Activated T-helper 9 cell treated with anti-CD3 and anti-CD28 coated beads, Interleukin-2, amount 50 U/mL, for 16 hours (primary cell): ENCODE measurements at places on chromosomes 4 and X.

- DNase-seq: no peak
These were observed 206.3 kb downstream of the CBR4 start for GRCh38 chr4:168803732-168804131.

GRCh38 chr4:44869222-44869882 lies 143.0 kb upstream of the GNPDA2 start:
- no peak for DNase-seq

GRCh38 chrX:67717571-67717970 lies 173.8 kb downstream of the AR start:
- DNase-seq: no peak

DNA sequence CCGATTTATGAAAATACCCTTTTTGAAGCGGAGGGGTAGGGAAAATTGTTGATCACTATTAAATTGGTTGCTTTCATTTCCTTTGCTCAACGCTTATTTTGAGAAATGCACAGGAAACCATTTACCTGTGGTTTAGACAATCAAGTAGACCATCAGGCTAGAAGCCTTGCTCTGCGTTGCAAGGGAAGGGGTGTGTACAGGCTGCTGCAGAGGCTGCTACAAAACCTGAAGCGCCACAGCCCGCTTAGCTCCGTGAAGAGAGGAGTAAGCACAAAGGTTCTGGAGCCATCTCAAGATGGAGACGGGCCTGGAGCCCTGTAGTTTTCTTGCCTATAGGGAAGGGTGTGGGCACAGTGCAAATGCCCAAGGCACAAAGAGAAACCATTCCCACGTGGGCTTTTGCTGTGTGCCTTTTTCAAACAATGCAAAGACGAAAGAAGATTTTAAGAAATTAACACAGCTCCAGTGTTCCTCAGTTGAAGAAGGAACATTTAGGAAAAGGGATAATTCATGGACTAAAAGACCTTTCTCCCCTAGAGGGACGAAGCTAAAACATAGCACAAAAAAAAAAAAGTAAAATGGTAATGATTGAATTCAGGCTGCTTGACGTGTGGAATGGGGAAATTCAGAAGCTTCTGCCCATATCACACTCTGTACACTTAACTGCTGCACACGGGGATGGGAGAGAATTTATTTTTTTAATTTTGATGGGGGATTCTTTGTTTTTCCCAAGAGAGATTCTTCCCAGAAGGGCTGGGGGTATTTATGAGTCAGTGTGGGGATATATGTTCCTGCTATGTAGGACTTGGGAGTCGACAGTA lies 3.5 kb downstream of the TMSB4X start:
- no peak for DNase-seq

DNA sequence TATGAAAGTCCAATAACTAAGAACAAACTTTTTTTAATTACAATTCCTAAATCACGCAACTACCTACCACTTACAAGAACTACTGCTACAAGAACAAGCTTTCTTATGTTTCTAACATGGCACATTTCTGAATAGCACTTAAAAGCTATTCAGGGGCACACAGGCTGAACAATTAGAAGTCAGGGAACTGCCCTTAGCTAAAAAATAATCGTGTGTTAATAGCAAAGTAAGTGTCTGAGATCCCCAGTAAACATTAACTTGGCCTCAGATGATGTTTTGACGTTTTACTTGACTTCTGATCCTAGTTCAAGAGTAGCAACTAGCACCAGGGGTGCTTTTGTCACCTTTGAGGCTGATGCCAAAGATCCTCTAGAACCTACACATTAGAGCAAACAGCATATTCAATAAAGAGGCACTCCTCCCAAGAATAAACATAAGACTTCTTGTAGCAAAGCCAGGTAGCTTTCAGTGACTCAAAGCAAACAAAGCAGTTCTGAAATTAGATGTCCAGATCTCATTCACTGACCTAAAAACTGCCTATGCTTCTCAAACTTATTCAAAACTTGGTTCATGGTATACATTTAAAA lies 16.2 kb downstream of the SPOCK3 start:
- DNase-seq: no peak

DNA sequence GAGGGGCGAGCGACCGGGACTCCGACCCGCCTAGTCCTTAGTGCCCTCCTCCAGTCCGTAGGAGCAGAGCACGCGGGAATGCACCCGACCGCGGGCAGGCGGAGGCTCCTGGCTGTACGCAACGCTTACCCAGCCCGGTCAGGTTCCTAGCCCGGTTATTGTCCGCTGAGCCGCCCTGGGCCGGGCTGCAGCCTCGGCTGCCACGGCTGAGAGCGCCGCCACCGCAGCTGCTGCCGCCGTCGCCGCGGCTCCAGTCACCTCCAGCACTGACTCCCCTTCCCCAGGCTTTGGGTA lies at the start of gene AMER1:
TSS of gene AMER1 (minus strand) at position 268 of the 294 bp plus-strand sequence. CDS start 12,422 bp downstream, outside the sequence.
- no peak for DNase-seq

- DNase-seq: no peak
These were observed 25.7 kb downstream of the SEPTIN6 start for GRCh38 chrX:119667111-119667878.

- no peak for DNase-seq
These were observed 331.5 kb upstream of the PABPC4L start for GRCh38 chr4:134533068-134533467.

DNA sequence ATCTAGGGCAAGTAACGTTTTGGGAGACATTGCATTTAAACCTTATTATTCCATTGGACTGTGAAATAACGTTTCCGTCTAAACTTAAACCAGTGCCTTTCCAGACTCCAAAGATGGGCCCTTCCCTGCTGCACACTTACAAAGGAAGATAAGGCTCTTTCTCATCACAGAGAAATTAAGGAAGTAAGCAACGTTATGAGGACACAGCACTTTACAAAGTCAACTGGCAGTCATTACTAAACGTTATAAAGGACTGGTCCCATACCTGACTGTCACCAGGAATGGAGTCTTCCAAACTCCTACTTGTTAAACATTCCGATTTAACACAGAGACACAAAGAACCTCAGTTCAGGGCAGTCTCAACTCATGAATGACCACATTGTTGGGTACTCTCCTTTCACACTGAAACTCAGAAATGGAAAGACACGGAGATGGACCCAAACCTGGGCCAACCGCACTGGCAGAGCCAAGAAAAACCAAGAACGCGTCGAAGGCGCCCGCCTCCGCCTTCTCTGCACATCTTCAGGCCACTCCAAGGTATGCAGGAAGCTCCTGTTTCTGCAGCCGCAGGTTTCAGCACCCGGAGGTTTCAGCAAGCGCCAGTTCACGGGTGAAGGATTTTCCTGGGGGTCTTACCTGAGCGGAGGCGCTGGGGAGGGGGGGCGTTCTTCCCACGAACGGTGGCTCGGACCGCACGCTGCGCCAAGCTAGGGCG lies 670 bp downstream of the PAPSS1 start:
- no peak for DNase-seq

DNA sequence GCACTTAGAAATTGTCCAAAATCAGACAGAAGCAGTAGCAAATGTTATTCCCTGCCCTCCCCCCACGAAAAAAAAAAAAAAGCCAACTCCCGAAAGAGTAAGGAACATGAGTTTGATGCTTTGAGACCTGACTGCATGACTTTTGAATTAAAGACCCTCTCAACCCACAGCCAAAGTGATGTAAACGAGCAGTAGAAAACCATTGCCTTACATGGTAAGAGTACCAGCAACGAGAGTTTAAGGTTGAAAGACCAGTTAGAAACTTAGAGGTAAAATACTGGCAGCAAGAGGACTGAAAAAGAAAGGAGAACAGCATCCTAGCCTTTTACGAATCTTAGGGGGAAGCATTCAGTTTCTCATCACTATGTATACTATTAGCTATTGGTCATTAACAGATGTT lies 10.0 kb upstream of the ANXA10 start:
- DNase-seq: no peak

DNA sequence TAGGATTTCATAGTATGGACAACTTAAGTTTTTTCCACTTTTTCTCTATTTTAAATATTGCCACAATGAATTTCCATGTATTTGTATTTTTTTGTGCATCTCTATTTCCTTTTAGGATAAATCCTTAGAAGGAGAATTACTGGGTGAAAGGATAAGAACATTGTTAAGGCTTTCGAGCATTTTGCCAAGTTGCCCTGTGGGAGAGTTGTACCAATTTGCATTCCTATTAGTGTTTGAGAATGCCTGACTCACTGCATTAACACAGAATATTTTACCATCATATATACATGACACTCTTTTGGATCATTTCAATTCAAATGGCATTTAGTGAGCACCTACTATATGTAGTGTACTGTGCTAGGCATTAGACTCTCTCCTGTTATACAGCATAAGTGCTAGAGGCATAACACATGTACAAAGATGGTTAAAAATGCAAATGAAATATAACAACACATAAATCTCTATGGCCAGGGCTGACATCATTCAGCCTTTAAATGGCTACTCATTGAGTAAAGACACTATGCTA lies 57.0 kb downstream of the PLAC1 start:
- DNase-seq: no peak

DNA sequence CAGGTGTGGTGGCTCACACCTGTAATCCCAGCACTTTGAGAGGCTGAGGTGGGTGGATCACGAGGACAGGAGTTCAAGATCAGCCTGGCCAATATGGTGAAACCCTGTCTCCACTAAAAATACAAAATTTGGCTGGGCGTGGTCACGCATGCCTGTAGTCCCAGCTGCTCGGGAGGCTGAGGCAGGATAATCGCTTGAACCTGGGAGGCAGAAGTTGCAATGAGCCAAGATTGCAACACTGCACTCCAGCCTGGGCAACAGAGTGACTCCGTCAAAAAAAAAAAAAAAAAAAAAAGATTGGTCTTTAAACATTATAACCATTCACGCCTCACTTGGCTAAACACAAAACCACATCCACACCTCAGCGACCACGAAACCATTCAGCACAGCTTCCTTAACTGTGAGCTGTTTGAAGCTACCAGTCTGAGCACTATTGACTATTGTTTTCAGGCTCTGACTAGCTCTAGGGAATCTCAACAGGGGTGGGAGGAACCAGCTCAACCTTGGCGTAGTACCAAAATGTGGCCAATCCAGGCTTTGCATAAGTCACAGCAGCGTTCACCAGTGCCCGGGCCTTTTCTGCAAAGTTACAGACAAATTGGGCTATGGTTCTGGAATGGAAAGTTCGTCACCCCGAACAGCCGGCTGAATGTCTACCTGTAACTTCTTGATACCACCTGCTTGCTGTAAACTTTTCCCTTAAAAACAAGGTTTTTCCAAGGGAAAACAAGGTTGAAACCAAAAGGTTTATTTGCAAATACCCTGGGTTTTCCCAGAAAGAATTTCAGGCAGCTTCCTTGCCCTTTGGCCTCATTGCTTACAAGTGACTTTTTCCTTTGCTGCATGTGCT lies 73.6 kb upstream of the DHX15 start:
- DNase-seq: no peak

- DNase-seq: no peak
These were observed 14.5 kb downstream of the L1CAM start for GRCh38 chrX:153871451-153871850.

DNA sequence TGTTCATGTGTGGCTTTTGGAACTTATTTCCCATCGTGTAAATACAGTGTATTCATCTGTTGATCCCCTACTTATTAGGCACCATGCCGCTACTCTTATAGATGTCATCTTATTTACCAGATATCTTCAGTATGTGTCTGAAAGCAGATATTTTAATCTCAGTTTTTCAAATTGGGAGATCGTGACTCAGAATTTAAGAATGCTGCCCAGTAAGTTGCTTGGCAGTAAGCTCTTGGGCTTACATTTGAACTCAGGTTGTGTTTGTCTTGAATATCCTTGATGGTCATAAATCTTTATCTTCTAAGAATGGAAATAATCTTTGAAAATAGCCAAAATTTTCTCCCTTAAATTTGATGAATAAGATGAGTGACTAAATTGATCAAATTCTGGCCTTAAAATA lies 45.9 kb upstream of the RPA4 start:
- DNase-seq: no peak

- DNase-seq: no peak
These were observed at the start of gene FOXP3 for GRCh38 chrX:49264460-49264859. Gene FOXP3, minus strand, starts transcription at chrX:49264710. Its CDS starts 6,205 bp downstream, at chrX:49258505.

- DNase-seq: no peak
These were observed 68.6 kb downstream of the ANOS1 start for GRCh38 chrX:8663325-8663724.

DNA sequence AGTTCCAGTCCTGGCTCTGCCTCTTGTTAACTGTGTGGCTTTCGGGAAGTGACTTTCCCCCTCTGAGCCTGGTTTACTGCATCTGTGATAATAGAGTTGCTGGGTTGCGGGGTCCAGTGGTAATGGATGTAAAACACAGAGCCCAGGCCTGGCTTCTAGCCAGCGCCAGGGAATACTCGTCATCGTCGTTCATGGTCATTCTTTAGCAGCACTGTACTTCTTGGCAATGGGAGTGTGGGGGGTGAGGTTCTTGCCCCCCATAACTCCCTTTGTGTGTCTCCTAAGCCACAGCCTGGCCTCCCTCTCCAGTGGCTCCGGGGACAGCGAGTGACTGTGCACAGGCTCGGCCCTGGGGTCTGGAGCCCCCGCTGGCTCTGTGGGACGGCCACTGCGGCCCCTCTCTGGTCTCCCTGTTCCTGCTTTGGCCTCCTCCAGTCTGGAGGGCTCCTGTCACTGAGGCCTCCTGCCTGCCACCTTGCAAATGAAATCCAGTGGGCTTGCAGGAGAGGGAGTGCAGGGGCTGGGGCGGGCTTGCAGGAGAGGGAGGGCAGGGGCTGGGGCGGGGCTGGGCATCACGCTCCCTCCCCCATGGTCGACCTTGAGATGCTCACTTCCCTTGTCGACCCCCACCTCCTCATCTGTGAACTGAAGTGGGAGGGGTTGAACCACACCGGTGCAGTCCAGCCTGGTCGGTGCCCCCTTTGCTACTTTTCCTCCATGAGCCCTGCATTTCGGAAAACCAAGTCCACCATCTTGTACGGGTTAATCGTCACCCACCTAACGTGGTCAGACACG lies 13.2 kb downstream of the PSAPL1 start:
- no peak for DNase-seq

DNA sequence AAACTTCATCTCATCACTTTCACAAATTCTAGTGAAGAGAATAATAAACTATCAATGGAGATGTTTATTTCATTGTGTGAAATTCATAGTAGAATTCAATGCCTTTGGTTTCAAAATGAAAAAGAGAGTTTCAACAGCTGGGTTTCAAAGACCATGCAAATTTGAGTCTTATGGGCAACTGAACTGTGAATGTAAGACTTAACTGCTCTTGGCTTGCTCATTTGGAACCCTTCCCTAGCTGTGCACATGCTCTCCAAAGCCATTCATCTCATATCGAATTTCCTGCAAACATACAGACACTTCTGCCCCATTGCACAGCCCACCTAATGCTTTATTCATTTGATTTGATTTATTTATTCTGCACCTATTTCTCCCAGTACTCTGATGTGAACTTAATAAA lies 154.5 kb downstream of the GRXCR1 start:
- DNase-seq: no peak

- DNase-seq: no peak
These were observed 363.3 kb downstream of the NAF1 start for GRCh38 chr4:162803378-162803777.

GRCh38 chr4:6527683-6528595 lies 47.0 kb upstream of the MAN2B2 start:
- no peak for DNase-seq
